ENCODE measurements at places on chromosomes 6 and 20.

GRCh38 chr6:138105880-138106664 lies 1.1 kb downstream of the PERP start:
- peak; percentile 53 for DNase-seq

GRCh38 chr6:107959392-107959791 lies 1.4 kb upstream of the SEC63 start:
- no peak for DNase-seq

DNA sequence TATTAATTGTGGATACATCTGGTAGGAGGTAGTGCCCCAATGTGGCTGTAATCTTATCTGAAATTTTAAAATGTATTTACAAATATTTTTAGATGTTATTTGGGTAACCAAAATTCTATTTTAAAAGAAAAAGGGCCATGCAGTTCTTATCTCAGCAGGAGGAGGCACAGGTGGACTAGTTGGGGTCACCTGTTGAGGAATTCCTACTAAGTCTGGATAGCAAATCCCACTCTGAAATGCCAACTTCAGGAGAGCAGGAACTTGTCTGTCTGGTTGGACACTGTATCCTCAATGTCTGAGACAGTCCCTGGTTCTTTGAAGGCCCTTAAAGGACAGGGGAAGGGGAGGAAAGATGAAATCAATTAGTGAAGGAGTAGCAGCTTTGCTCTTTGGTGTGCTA lies 82.6 kb downstream of the EYA2 start:
- DNase-seq = no peak

- peak; percentile 17 for DNase-seq
These were observed 40.8 kb downstream of the ZFAND3 start for GRCh38 chr6:37860226-37860839.

- no peak for DNase-seq
These were observed 69.7 kb downstream of the MDN1 start for GRCh38 chr6:89749918-89750317.

DNA sequence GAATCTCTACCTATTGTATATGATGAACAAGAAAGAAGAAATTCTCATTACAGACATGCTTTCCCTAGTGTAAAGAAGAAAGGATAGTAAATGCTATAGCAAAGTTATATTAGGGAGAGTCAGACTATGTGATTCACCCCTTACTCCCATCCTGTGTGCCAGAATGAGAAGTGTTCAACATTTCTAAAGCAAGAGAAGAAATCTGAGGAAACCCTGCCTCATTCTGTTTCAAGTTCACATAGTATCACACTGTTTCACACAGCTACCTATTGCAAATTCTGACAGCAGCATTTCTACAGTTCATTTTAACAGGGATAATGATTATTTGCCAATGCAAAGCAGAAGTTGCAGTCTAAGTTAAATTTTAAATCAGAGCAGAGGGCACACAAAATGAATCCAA lies 267.2 kb upstream of the TCF21 start:
- DNase-seq = no peak

- no peak for DNase-seq
These were observed 77.8 kb upstream of the SLC35B3 start for GRCh38 chr6:8513174-8513573.

DNA sequence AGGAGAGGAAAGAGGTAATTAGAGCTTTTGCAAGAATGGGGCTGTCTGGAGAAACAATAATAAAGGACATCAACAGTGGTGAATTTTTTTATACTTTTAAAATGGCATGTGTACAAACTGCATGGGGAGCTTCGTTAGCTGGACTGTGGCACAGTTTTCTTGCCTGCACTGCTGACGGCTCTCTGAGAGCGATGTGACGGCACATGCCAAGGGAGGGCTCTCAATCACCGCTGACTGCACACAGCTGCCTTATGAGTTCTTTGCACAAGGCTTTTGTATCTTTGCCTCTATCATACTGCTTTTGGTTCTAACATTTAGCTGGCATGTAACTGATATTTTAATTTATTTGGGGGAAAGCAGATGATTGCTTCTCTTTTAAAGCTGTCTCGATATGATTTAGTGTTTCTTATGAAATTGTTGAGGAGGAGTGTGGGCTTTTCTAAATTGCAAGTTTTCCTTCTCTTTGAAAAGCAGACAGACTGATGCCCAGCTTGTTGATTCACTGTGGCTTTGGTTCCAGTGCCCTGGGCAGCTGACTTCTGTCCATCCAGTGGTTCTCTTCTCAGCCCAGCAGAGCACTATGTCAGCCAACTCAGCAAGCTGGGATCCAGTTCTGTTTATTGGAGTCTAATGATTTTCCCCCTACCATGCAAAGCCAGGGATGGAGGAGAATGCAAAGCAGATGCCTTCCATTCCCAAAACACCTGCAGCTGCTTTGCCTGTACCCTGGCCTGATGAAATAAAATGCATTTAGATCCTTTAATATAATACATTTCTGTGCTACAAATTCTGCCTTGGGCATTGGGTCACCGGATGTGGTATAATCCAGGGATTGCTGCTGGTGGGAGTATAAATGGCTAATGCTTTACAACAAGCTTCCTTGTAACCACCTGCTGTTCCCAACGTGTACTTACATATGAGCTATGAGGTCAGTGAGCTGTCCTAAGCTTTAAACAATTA lies 323.9 kb downstream of the ZFAND3 start:
- DNase-seq = no peak

DNA sequence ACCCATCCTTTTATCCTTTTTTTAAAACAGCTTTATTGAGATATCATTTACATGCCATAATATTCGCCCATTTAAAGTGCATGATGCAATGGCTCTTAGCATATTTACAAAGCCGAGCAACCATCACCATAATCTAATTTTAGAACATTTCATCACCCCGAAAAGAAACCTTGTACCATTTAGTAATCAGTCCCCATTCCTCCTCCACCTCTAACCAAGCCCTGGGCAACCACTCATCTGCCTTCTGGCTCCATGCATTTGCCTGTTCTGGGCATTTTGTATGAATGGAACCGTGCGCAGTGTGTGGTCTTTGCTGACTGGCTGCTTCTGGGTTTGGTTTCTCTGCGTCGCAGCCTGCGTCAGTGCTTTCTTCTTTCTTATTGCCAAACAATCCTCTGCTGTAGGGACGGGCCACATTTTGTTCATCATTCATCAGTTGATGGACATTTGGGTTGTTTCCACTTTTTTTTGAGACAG lies 10.2 kb upstream of the EEF1A2 start:
- no peak for DNase-seq

- no peak for DNase-seq
These were observed 24.5 kb downstream of the TOX2 start for GRCh38 chr20:43938932-43939761.

GRCh38 chr6:135191508-135192255 lies 10.6 kb downstream of the MYB start:
- DNase-seq = no peak

DNA sequence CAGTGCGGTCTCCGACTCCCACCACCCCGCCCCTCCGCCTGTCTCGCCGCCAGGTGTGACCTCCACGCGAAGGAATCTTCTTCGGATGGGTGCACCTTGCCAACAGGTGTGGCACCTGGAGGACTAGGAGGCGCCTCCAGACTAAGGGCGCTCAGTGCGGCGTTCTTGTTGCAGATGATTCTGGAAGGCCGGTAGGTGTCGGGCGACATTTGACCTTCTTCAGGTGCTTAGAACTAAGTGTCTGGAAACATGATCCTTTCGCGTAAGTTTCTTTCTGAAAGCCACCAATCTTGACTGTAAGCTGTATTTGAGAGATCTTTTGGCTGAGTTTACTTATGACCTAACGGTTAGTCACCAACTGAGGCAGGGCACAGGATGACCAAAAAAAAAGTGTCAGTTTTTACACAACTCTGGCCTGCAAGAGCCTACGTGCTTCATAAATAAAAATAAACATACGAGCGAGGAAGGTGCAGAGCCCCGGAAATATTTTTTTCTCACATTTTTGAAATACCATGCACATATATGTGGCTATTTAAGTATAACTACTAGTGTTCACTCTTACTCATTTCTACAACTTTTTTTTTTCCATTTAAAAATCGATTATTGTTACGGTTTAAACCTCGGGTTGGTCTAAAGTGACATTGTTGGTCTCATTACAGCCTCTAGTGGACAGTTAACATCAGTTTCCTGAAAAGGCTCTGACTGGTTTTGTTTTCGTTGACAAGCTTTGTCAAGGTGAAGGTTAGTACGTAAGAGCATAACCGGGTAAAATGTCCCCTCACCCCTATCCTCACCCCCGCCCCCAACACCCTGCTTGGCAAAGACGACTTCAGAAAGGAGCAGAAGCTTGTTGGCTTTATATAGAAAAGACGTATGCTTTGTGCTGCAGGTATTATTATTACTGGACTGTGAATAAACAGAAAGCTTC lies 1.6 kb upstream of the ATXN1 start:
- peak; percentile 50 for DNase-seq

GRCh38 chr6:146700078-146700686 lies 101.4 kb downstream of the ADGB start:
- DNase-seq = peak; percentile 68

DNA sequence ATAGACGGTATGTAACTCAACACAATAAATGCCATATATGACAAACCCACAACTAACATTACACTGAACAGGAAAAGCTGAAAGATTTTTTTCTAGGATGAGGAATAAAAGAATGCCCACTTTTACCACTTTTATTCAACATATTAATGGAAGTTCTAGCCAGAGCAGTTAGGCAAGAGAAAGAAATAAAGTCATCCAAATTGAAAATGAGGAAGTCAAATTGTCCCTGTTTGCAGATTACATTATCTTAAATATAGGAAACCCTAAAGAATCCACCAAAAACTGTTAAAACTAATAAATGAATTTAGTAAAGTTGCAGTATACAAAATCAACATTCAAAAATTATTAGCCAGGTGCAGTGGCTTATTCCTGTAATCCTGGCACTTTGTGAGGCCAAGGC lies 24.6 kb upstream of the ADGB start:
- no peak for DNase-seq

GRCh38 chr6:121666814-121667213 lies 231.4 kb downstream of the GJA1 start:
- DNase-seq = peak; percentile 32

DNA sequence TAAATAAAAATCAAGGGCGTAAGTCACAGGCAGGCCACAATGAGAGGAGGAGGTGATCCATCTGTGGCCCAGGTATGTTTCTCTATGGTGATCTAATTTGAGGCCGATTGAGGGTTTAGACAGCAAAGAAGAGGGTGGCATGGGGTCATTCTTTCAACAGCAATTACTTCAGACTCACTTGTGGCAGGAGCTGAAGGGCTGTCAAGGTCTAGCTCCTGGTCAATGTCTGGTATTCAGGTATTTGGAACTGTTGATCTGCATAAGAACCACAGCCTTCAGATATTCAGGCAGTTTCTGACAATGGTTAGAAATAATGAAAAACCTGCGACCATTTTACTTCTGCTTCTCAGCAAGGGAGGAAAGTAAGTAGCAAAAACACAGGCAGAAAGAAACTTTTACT lies 259.6 kb downstream of the FOXC1 start:
- DNase-seq = no peak

DNA sequence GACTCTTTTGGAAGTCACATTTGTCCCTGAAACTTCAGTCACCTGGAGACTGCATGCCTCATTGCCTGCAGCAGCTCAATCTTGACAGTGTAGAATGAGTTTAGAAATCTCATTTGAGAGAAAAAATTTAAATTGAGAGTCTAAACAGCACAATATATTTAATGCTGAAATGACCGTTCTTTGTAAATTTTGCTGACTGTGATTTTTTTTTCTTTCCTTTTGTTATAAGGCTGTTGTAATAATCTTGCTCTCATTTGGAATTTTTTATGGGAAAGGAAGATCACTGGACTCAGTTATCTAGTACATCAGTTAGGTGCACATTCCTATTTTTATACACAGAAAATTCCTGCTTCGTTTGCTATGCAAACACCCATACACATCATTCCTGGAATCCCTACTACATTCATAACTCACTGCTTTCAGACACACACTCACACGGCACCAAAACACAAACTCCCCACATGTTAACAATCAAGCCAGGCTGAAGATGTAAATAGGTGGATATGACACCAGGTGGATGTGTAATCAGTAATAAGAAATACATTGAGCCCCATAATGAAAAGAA lies 43.8 kb downstream of the PTCHD4 start:
- DNase-seq = no peak

- no peak for DNase-seq
These were observed 37.4 kb upstream of the KIF13A start for GRCh38 chr6:18024876-18025275.

GRCh38 chr20:7499201-7499600 lies 441.1 kb downstream of the HAO1 start:
- DNase-seq = no peak

GRCh38 chr6:48834706-48835105 lies 628.3 kb downstream of the MMUT start:
- no peak for DNase-seq

DNA sequence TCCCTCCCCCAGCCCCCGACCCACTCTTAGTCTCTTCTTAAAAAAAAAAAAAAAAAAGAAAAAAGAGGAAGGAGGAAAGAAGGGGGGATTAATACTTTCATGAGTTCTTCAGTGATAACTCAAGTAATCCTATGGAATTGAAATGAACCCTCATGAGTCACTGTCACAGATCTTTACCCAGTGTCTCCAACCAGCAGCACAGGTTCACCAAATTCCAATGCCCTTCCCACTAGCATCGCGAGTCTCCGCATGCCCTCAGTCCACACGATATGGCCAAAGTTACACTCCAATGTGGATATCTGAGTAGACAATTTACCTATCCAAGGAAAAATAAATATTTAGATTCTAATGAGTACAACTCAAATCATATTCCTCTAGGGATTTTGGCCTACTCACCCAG lies 74.5 kb downstream of the MDN1 start:
- no peak for DNase-seq

DNA sequence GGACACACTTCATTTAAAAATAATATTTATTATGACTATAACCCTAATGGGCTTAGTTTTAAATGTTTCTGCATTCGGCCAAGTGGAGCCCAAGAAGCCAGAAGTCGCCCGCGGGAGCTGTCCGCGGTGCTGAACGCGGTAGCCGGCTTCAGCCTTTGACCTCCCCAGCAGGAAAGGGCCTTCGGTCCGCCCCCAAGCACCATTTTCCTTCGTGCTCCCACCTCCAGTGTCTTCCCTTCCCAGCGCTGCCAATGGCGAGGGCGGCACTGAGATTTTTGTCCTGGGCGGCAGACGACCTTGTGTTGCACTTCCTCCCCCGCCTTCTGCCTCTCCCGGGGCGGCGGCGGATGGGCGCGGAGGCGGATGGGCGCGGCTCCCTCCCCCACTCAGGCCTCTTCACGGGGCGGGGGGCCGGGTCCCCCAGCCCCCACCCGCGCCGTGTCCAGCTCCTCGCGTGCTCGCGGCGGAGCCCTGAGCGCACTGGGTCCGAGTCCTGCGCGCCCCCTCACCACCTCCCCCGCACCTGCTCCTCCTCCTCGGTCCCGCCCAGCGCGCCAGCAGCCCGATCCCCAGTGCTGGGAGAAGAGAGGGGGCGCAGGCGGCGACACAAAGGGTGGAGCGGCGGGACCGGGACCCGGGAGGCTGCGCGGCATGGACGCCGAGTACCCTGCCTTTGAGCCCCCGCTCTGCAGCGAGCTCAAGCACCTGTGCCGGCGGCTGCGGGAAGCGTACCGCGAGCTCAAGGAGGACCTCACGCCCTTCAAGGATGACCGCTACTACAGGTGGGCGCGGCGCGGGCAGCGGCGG lies 23.6 kb upstream of the TMEM181 start:
- peak; percentile 85 for DNase-seq
